NCI-H526 (cell line): ENCODE measurements at places on chromosomes 5 and 9.
A peak's percentile ranks its signal among the peaks of the same experiment; 100 is the strongest.

DNA sequence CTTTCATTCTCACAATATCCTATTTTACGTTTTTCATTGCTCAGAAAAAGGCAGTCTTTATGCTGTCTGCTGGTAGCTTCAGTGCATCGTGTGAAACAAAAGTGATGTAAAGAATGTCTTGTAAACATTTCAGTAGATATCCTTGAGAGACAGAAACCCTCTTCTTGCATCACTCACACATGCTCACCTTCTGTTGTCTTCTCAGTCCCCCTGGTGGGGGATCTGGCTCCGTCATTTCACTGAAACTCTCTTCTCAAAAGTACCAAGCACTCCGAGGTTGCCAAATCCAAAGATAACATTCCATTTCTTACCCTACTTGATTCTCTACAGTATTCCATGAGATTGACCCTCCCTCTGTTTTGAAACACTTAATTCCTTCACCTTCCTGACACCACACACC, 46.1 kb upstream of the PCA3 start:
- no peak for DNase-seq

GRCh38 chr9:93476924-93477323, 23.5 kb upstream of the FAM120AOS start:
- no peak for DNase-seq

- DNase-seq, result no peak
Observed at GRCh38 chr5:39266442-39266841, 47.1 kb upstream of the FYB1 start.

- no peak for DNase-seq
Observed at GRCh38 chr5:176810081-176810597, at the start of gene UNC5A. TSS of gene UNC5A (plus strand) at chr5:176810559. CDS start at chr5:176810751, 192 bp downstream.

DNA sequence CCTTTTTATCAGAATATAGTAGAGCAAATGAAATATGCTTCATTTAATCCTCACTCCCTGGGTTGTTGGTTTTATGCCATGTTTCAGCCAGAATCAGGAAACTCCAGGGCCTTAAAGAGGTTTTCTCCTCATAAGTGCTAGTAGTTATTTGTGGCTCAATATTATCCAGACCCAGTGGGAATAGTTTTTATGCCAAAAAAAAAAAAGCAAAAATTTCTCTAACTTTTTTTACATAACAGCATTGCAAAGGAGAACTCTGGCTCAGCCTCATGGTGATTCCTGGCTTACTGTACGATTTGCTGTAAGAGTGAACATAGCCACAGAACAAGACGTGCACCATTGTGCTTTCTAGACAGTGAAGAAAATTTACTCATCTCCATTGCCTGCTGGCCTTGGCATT, 232.5 kb downstream of the PJA2 start:
- no peak for DNase-seq

- DNase-seq, result no peak
Observed at GRCh38 chr9:102795532-102795931, 199.6 kb upstream of the CYLC2 start.

DNA sequence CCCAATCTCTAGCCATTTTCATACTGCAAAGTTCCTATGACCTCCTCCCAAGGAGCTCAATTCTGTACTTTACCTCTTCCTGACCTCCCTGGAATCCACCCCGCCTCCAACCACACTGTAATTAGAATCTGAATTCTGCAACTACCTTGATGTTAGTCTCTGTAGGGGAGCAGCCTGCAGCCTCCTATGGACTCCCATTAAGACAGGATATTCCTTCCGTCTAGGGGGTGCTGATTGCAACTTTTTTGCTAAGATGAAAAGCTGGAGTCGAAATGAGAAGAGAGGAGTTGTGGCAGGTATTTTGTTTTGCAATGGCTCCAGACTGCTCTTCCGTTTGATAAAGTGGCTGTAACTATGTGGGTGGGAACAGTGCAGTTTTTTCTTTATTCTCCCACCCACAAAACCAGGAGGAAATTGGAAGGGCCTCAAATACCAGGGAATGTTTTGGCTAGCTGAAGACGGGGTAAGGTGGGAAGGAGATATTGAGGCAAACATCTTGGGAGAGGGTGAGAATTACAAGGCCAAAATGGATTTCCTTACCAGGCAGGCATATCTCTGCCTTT, 23.8 kb downstream of the ANXA2R start:
- no peak for DNase-seq

GRCh38 chr5:92588876-92589275, 992.1 kb downstream of the NR2F1-AS1 start:
- no peak for DNase-seq

DNA sequence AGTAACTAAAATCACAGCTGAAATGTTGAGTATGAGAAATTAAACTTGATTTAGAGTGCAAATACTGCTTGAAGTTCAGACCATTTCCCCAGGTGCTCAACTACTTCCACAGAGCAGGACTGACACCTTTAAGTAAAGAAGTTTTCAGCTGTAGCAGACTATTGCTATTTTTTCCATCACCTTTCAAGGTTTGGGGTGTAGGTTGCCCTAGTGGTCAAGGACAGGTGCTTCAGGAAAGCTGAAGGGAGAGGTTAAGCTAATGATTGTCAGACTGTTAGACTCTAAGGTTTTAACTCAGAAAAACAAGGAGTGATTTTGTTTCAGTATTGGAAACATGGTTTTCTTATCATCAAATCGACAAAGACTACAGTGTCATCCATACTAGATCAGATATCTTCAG, 162.1 kb downstream of the CCDC192 start:
- no peak for DNase-seq

DNA sequence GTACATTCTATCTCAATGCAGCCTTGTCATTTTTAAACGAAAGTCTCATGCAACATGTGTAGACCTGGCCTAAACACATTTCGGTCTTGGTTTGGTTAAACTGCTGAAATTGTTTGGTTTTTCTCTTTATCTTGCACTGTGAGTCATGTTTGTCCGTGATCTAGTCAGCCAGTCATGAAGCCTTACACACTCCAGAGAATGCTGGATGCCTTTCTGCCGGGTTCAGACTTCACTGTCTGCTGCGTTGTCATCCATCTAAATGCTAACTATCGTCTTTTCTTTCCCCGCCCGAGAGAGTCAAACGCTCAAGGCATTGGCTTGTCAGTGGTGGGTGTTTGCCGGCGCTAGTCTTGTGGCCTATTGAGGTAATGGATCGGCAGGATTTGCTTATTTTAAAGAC, 1194.6 kb upstream of the WWC1 start:
- no peak for DNase-seq

DNA sequence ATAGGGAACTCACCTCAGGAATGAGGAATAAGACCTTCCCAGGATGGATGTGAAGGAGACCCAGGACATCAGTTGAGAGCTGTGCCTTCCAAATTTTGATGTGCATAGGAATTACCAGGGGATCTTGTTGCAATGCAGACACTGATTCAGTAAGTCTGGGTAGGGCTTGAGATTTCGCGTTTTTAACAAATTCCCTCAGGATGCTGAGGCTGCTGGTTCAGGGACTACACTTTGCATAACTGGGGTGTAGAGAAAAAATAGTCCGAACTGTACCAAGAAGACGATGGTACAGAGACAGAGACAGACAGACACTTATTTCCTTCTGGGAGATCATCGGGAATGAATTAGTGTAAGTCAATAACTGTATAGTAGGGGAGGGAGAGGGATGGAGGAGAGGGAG, 82.3 kb upstream of the FREM1 start:
- DNase-seq, result peak; percentile 33

- no peak for DNase-seq
Observed at GRCh38 chr9:124286292-124286931, 28.7 kb downstream of the NEK6 start.

DNA sequence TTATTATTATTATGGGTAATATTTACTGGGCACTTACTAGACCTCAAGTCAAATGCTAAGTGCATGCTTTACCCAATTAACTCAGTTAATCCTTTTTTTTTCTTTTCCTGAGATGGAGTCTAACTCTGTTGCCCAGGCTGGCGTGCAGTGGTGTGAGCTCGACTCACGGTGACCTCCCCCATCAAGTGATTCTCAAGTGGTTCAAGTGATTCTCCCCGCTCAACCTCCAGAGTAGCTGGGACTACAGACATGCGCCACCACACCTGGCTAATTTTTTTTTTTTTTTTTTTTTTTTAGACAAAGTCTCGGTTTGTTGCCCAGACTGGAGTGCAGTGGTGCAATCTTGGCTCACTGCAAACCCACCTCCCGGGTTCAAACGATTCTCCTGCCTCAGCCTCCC, 69.1 kb downstream of the CXXC5 start:
- no peak for DNase-seq

DNA sequence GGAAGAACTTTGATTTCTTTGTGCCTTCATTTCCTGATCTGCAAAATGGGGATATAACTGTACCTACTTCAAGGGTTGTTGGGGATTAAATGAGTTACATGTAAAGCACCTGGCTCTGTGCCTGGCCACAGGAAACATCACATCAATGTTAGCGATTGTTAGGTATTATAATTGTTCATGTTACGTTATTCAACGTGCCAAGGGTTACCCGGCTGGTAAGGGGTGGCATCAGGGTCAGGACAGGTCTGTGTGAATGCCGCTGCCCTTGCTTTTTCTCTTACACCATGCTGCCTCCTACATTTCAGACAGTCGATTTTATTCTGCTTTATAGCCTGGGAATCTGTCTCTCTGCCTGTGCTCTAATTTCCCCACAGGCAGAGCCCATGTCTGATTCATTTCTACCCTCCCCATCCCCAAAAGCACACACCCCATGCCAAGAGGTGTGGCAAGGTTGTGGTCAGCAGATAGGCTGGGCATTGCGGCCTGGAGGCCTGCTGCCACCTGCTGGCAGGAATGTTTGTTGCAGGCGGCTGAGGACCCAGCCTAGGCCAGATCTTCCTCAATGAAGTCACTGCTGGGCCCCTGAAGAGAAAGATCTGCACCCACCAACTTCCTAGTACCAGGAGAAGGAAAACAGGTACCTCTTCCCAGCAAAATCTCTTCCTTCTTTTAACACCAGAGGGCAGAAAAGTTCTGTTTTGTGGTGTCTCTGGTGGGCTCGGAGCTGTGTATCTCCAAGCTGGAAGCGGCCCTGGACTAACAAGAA, 5.3 kb downstream of the ANKS6 start:
- DNase-seq, result no peak

GRCh38 chr5:73118391-73118973, 1.9 kb upstream of the TMEM171 start:
- DNase-seq, result peak; percentile 6

- no peak for DNase-seq
Observed at GRCh38 chr5:38768412-38769211, 77.2 kb upstream of the OSMR start.

DNA sequence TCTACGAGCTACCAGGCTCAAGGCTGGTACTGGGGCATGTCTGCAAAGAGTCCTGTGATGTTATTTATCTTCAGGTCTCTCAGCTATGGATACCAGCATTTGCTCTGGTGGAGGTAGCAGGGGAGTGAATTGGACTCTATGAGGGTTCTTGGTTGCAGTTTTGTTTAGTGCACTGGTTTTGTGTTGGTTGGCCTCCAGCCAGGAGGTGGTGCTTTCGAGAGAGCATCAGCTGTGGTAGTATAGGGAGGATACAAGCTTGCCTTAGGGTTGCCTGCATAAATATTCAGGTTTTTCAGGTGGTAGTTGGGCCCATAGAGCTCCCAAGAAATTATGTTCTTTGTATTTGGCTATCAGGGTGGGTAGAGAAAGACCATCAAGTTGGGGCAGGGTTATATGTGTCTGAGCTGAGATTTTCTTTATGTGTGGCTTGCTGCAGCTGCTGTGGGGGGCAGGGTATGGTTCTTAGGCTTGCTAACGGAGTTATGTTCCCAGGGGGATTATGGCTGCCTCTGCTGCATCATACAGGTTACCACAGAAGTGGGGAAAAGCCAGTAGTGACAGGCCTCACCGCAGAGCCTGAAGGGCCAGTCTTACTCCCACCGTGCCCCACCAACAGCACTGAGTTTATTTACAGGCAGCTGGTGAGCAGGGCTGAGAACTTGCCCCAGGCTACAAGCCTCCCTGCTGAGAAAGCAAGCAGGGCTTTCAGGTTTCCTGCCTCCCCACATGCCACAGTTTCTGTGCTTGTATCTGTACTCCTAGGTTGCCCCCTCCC, 9.7 kb upstream of the RIOK2 start:
- no peak for DNase-seq

DNA sequence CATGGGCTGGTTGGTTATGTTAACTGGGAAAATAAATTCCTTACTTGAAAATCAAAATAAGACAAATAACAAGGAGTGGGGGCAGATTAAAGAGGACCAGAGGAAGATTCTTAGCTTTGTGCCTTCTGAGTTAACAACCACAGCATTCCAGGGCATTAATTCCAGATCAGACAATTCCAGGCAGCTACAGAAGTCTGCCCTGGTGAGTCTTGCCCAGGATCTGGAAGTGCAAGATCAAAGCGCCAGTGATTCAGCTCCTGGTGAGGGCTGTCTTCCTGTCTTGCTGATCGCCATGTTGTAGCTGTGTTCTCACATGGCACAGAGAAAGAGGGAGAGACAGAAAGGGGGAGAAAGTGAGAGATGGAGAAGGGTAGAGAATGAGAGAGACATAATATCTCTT, 65.6 kb downstream of the ANXA2R start:
- DNase-seq, result no peak

GRCh38 chr9:77488439-77489126, 159.5 kb downstream of the GNA14 start:
- no peak for DNase-seq

GRCh38 chr9:24844217-24844616, 298.5 kb upstream of the IZUMO3 start:
- no peak for DNase-seq

GRCh38 chr5:126998201-126998631, 32.1 kb downstream of the MARCHF3 start:
- DNase-seq, result no peak

GRCh38 chr5:136114414-136115125, 18.1 kb upstream of the SMAD5 start:
- DNase-seq, result no peak

- DNase-seq, result no peak
Observed at GRCh38 chr5:26482810-26483375, 555.5 kb downstream of the CDH9 start.

DNA sequence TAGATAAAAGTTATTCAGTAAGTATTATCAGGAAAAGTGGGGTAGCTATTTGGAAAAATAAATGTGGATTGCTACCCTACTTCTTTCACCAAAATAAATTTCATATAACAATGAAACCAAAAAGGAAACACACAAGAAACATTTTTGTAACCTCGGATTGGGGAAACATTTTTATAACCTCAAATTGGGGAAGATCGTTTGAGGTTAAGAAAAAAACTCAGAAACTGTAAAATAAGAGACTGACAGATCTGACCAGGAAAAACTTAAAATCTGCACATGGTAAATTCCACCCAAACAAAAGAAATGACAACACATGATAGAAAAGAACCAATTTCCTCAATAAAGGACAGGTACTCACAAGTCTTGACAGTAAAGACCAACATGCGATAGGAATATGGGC, 13.5 kb downstream of the EFCAB9 start:
- no peak for DNase-seq

DNA sequence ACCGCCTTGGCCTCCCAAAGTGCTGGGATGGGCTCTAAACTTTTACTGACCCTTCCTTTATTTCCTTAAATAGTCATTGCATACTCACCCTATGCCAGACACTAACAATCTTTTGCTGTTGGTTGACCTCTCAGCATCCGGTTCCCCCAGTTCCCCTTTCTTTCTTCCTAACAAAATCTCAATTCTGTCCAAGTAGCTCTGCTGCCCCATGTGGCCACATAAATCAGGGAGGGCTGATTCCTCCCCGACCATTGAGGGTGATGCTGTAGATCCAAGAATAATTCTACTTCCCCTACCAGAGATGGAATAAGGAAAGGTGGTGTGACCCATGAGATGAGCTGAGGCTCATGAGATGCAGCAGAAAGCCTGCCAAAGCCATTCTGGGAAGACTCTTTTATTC, 315.3 kb upstream of the MSX2 start:
- DNase-seq, result no peak

GRCh38 chr5:161095953-161096352, 243.9 kb upstream of the ATP10B start:
- peak; percentile 55 for DNase-seq
